Muscle of arm (tissue), 14 donors: ENCODE measurements at places on chromosomes 2 and 18.

- DNase-seq = no peak
Measured at GRCh38 chr2:6312367-6312766, 553.3 kb downstream of the CMPK2 start.

- DNase-seq = no peak
Measured at GRCh38 chr2:134301099-134301927, 47.4 kb downstream of the MGAT5 start.

GRCh38 chr2:148533004-148533403 lies 111.5 kb upstream of the EPC2 start:
- DNase-seq = no peak

DNA sequence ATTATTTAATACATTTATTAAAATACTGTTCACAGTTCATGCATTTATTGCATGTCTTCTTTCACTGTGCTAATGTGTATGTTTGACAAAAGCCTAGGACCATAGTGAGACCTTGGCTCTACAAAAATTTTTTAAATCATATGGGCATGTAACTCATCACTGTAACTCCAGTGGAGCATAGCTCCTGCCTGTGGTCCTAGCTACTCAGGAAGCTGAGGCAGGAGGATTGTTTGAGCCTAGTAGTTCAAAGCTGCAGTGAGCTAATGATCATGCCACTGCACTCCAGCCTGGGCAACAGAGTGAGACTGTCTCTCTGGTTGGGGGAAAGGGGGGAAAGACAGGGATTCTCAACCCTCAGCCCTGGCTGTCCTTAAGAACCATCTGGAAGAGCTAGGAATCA lies 137.8 kb downstream of the PRKCE start:
- DNase-seq = no peak

DNA sequence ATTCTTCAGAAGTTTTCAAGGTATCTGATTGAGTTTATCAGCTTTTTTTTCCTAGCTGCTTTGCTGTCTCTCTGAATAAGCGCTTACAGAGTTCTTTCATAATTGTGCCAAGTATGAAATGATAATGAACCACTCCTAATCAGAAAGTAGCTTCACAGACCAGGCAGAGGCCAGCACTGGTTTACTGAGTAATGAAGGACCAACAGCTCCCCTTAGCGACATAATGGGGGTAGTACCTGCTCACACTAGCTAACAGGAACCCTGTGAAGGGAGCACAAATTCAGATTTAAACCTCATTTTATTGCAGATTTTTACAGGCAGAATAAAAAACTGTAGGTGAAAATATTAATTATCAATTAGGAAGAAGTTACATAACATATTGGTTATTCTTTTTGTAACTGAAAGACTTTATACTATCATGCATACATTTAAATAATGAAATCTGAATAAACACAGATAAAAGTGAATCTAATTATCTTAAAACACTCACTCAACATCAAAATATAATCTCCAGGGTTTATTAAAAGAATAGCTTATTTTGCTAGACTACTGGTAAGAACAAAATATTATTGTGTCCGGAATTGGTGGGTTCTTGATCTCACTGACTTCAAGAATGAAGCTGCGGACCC lies 53.7 kb upstream of the LRRC30 start:
- DNase-seq = peak; percentile 59

DNA sequence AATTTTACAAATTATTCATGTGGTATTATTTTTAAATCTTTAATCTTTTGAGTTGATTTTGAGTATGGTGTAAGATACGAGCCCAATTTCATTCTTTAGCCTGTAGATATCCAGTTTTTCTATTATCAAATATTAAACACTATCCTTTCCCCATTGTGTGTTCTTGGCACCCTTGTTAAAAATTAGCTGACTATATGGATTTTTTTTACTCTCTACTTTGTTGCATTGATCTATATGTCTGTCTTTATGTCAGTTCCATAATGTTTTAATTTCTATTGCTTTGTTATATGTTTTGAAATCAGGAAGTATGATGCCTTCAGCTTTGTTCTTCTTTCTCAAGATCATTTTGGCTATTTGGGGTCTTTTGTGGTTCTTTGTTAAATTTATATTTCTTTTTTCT lies 80.9 kb upstream of the ZNF804A start:
- DNase-seq = no peak

- no peak for DNase-seq
Measured at GRCh38 chr18:62279561-62279960, 45.5 kb upstream of the TNFRSF11A start.

- DNase-seq = no peak
Measured at GRCh38 chr2:109236147-109236546, 107.1 kb downstream of the SH3RF3 start.

- no peak for DNase-seq
Measured at GRCh38 chr2:50489092-50489491, 542.8 kb downstream of the NRXN1 start.

- no peak for DNase-seq
Measured at GRCh38 chr2:53575721-53576124, 191.9 kb upstream of the CHAC2 start.

GRCh38 chr18:7196421-7196820 lies 34.5 kb upstream of the LRRC30 start:
- no peak for DNase-seq

DNA sequence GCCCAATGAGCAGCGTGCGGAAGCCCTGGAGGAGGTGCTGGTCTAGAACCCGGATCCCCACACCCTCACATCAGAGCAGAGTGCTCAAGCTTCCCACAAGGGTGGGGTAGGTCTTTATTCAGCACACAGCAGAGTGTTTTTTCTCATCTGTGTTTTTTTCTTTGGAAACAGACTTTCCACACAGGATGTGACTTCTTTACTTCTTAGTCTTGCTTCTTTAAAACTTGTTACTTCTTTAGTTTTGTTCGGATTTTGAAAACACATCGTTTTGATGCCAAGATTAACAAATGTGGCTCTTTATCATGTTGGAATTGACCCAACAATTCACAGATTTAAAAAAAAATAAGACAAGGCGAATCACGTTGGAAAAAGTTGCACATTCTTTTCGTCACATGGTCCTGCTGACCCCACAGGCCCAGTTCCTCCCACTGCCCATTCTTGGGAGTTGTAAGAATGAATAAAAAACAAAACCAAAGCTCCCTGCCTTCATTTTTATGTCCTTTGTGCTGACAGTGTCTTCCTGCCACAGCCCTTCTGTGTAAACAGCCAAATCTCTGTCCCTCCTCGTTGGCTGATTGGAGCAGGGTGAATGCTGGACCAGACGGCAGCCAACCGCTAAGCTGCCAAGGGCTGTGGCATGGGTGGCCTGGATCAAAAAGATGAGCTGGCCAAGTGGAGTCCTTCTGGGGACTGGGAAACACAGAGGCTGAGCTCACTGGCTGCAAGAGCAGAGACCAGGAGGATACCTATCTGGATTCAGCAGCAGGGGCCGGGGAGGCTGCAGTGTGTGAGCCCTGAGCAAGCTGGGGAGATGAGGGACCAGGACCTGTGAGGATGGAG lies 81.6 kb downstream of the TWIST2 start:
- no peak for DNase-seq

DNA sequence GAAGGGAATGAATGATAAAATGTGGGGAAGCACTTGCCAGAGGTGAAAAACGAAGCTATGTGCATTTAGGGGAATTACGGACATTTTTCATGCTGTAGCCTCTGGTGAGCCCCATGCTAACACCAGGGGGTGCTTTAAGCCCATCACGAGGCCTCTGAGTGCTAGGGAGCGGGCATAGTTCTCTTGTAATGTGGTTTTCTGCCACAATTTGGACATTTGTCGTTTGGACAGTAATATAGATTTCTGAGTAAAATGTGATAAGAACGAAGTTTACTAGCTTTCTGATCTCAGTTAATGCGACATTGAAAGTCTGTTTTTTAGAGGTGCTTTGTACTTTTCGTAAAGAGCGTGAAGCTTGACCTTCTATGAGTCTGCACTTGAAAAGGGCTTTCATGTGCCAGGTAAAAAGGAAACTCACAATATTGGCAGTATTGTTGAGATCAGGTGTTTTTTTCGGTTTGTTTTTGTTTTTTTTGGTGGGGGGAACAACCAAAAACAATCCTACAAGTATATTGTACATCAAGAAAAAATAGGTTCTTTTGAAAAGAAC lies 50.6 kb downstream of the TRAF3IP1 start:
- peak; percentile 71 for DNase-seq

DNA sequence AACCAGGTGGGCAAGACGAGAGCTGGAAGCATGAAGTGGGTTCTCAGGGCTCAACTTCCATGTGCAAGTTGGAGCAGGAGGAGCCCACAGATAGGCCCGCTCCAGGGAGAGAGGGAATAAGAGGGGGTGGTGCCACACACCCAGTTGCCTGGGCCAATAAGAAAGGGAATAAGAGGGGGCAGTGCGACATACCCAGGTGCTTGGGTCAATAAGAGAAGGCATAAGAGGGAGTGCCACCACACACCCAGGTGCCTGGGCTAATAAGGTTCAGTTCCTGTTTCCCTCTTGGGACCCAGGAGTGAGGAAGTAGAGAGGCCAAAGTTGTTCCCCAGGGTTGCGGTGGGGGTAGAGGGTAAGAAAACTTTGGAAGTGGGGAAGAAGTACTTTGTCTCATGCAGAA lies 127.5 kb downstream of the LAMA3 start:
- DNase-seq = no peak

DNA sequence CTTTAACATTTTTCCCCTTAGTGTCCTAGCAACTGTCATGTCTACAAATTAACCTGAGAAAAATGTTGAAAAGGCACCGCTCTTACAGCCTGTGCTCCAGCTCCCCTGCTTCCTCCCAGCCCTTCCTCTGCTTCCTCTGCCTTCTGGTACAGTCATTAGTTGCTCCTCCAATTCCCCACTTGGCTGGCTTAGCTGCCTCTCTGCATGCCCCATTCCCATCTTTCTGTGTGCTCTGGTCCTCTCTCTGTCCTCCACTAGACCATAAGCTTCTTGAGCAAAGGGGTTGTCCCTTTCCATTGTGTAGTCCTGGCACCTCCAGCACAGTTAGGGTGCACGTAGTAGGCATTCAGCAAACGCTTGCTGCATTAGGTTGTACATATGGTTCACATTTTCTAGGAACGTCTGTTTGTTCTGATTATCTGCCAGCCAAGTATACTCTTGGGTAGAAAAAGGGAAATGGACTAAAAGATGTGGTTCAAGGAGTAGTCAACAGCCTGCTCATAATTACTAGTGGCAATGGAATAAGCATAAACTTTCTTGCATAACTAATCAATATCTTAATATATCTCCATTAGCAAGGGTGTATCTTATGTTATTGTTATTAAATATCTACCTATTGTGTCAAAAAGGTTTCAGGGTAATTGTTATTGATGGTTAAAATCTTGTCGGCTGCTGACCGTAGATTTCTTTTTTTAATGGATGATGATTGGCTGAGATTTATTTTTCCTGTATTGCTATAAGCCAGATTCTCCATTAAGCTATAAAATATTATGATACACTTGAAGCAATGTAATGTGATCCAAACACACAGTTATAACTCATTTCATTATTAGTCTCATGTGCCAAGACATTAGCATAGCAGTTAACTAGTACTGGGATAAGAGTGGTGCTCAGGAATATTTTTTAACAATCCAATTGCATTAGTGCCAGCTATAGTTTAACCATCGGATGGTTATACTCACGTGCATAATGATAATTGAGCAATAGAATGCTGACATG lies 340.1 kb downstream of the SLC4A3 start:
- peak; percentile 66 for DNase-seq

GRCh38 chr18:24985586-24985985 lies 366.4 kb downstream of the ZNF521 start:
- peak; percentile 16 for DNase-seq

- DNase-seq = no peak
Measured at GRCh38 chr2:160085662-160086061, 23.2 kb upstream of the PLA2R1 start.

DNA sequence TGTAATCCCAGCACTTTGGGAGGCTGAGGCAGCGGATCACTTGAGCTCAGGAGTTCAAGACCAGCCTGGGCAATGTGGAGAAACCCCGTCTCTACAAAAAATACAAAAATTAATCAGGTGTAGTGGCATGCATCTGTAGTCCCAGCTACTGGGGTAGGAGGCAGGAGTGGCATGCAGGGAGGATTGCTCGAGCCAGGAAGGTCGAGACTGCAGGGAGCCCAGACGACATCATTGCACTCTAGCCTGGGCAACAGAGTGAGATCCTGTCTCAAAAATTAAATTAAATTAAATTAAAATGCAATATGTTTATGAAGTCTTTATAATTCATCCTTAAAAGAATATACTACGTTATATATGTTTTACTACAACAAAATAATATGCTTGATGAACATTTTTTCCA lies 38.1 kb downstream of the CHN1 start:
- no peak for DNase-seq

DNA sequence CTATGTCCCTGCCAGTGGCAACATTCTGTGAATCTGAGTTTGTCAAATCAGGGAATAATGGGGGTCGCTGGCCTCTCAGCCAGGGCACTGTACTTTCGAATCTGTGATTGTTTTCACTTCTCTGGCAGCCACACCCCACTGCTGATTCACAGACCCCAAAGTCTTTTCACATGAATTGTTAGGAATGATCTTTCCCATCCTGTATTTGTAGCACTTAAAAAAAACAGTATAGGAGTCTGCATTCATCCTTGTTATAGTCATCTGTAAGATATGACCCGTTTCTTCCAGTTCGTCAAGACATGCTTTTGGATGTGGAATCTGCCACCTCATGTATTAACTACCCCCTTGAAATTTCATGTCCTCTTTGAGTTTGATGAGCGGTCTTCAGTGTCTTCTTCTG lies 928 bp downstream of the NAGK start:
- DNase-seq = no peak

DNA sequence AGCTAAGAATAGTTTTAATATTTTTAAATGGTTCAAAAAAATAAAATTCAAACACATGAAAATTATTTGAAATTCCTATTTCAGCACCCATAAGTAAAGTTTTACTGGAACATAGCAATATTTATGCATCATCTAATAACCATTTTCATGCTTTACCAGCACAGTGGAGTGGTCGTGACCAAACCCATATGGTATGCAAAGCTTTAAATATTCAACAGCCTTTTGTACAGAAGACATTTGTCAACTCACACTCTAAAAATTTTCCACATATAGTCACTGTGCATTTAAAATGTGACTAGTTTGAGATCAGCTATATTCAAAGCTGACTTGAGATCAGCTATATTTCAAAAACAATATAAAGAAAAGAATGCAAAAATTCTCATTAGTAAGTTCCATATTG lies 46.2 kb downstream of the PUM2 start:
- no peak for DNase-seq

DNA sequence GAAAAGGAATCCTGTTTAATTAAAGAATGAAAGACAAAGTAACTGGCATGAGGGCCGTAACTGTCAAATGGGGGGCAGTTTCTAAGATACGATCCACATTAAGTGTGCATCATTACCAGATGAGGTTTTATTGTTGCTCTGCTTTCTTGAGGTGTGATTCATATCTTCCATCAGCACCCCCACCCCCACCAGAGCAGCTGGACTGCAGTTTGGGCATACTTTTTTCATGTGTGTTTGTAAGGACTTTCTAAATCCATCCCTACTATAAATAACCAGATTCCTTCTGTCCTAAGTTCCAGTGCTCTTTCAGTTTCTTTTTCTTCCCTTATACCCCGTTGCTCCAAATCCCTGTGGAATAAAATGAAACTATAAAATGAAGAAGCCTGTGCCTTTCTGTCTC lies 142.1 kb downstream of the CDCA7 start:
- DNase-seq = no peak
